ENCODE measurements at places on chromosomes 3 and 15. TPM values are rescaled to one million over a fixed set of nuclear protein-coding genes. Genes with fewer than 3 reads are reported as not detected.

RPL39L gene
- total RNA-seq, result 49.2 TPM

PDIA5 gene
- total RNA-seq, result 30.9 TPM

MYRIP gene
- not detected for total RNA-seq

SLC49A4 gene
- total RNA-seq, result 11.5 TPM

KLHL6 gene
- 0.01 TPM for total RNA-seq

HIGD2B gene
- total RNA-seq, result 0.10 TPM

TM4SF4 gene
- 35.9 TPM for total RNA-seq

SLC24A5 gene
- total RNA-seq, result not detected

TMIE gene
- 0.19 TPM for total RNA-seq

ALDH1A2 gene
- total RNA-seq, result 0.36 TPM
